ENCODE measurements at places on chromosomes 4 and X.

DNA sequence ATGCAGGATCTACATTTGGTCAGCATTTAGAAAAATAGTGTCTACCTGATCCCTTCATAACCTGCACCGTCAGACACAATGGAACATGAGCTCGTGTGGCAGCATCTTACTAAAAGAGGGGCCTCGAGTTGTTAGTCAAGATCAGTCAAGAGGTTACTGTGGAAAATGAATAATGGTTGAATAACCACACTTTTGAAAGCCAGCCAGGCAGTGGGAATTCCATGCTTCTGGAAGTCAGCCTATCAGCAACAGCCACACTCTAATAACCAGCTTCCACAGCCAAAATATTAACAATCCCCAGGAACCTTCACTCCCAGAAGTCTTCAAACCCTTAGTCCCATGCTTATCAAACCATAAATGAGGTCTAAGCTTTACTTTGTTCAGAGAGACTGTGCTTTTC is 234.3 kb downstream of the HS3ST1 start:
- no peak for DNase-seq

GRCh38 chrX:132271311-132271778 is 52.1 kb upstream of the RAP2C start:
- DNase-seq: no peak

DNA sequence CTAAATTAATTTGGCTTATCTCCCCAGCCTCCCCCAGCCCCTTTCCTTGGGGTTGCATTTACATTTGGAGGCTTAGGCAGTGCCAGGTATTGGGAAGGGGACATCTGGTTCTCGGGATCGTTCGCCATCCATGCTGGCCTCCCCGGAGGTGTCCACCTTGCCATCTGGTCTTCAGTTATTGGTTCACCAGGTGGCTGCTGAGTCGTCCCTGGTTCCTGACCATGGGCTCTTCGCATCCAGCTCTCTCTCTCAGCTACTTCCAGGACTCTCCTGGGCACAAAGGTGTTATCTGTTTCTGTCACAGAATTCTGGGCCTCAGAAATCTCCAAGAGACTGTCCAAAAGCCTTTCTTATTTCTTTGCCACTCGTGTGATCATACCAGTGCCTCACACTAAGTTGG is 75.4 kb upstream of the SCOC start:
- no peak for DNase-seq

- no peak for DNase-seq
These were observed 89.5 kb downstream of the HS3ST1 start for GRCh38 chr4:11338956-11339782.

GRCh38 chr4:85420831-85421230 is 54.1 kb upstream of the ARHGAP24 start:
- no peak for DNase-seq

GRCh38 chr4:152462047-152462446 is 73.8 kb downstream of the FBXW7 start:
- no peak for DNase-seq

DNA sequence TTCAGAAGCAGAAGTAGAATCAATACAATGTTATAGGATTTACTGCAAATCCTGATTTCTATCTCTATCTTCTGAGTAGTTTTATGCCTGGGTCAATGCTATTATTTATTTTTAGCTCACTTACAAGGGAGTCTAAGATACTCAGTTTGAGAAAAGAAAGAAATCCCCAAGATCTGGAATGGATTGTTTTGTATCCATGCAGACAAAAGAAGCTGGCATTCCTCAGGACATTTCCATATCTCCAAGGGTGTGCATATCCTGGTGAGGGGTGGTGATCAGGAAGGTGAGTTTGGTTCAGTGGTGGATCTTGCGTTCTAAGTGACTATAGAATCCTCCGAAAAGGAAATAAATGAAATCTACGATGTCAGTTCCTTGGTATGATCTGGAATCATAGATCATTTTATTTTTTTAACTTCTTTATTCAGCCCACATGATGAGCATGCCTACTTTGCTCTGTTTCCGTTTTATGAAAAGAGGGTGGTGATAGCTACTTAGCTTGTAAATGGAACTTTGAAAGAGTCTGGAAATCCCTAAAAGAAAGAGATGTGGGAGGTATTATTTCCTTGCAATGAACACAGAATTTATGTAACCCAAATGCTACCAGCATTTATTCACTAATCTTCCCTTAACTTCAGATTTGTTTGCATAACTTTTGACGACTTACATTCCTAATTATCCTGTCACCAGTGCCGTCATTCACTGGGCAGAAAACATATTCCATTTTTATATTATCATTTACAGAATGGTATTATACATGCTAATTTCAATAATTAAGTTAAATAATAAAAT is 81.1 kb upstream of the RAPGEF2 start:
- DNase-seq: no peak

- no peak for DNase-seq
These were observed 180.7 kb downstream of the PDGFC start for GRCh38 chr4:156790866-156791265.

DNA sequence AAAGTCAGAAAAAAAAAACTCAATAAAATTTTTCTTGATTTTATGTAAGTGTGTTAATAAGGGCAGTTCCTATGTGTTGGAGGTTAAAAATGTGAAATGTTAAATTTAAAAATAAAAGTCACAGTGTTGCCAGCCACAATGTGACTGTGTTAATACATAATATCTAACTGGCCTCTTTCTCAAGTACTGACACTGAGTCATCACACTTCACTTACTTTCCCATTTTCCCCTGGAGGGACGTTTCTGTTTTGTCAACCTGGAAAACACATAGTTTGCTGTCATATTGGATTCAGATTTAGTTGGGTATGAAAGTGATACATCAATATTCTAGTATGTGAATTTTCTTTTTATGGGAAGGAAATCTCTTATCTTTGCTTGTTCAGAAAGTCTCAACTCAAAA is 46.4 kb downstream of the ARHGEF38 start:
- DNase-seq: no peak

- no peak for DNase-seq
These were observed 115.7 kb upstream of the MAP3K15 start for GRCh38 chrX:19630776-19631707.

- no peak for DNase-seq
These were observed 2.7 kb downstream of the UTP14A start for GRCh38 chrX:129908636-129909035.

DNA sequence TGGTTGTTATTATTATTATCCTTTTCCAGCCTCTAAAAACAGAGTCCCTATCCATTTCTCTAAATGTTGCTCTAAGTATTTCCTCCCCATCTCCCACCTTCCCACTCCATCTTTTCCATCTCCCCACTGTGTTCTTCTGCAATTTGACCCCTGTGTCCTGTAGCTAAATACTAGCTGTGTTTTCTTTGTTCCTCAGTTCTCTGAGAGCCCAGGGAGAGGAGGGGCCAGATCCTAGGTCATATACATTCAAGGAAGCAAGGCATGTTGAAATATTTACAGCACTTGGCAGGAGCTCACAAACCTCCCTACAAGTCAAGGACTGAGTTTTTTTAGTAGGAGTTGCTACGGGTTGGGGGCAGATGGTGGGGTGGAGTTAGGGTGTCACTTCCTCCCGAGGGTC is 10.5 kb downstream of the SLC16A2 start:
- DNase-seq: no peak

DNA sequence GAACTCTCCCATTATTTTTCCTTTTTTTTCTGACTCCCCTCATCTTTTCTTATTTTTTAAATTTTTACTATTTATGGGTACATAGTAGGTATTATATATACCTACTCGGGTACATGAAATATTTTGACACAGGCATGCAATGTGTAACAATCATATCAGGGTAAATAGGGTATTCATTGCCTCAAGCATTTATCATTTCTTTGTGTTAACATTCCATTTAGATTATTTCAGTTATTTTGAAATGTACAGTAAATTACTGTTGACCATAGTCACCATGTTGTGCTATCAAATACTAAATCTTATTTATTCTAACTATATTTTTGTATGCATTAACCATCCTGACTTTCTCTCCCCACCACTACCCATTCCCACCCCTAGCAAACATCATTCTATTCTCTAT is 33.8 kb upstream of the SLIT2 start:
- no peak for DNase-seq

DNA sequence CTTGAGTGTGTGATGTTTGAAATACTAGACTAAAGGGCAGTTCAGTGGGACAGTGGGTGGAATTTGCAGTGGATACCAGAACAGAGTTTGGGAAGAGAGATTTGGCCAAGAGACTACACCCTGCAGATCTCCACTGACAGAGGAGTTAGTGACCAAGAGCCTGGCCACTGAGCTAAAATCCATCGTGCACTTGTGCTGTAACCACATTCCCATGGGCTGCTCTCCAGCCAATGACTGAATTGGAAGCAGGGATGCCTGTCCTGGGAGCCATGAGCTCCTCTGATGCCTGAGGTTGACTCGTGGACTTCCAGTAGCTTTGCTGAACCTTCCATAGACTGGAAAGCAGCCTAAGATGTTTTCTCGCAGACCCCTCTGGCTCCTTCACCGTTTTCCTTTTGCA is 296.1 kb downstream of the TRIML1 start:
- no peak for DNase-seq

GRCh38 chr4:20682853-20683252 is 17.4 kb upstream of the PACRGL start:
- DNase-seq: no peak

GRCh38 chr4:76879731-76880364 is 18.1 kb downstream of the SOWAHB start:
- no peak for DNase-seq

- no peak for DNase-seq
These were observed 1.4 kb upstream of the PHF8 start for GRCh38 chrX:54045563-54046228.

DNA sequence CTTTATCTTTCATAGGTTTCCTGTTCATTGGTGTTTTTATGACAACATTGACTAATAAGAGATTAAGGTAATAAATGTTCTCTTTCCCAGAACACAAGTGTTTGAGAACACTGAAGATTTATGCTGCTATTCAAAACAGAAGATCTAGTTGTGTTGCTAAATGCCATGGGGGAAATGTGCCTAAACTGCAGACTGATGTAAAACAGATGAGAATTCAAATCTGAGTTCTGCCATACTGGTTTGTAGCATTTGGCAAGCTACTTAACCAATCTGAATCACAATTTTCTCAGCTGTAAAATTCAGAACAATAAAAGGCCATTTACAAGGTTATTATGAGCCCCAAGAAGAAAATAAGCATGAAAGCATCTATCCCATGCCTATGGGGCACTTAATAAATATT is 2.3 kb downstream of the SLC10A6 start:
- DNase-seq: no peak

Data from posterior vena cava (tissue), 2 donors.